ENCODE measurements at places on chromosomes 4 and X. TPM values are rescaled to one million over a fixed set of nuclear protein-coding genes. Genes with fewer than 3 reads are reported as not detected.

GRID2 gene
- total RNA-seq: not detected

GUCY1B1 gene
- 12.6 TPM for total RNA-seq

HTN3 gene
- not detected for total RNA-seq

PNMA3 gene
- 1.8 TPM for total RNA-seq

PAGE1 gene
- not detected for total RNA-seq

FAAH2 gene
- 0.14 TPM for total RNA-seq

INPP4B gene
- total RNA-seq: 61.1 TPM

Measured in left ventricle myocardium inferior (tissue), 1 donor.